Non-pigmented ciliary epithelial cell (primary cell): ENCODE measurements at places on chromosomes 2 and 18.

GRCh38 chr2:178275600-178275999 is 81.3 kb downstream of the OSBPL6 start:
- DNase-seq, result no peak

- DNase-seq, result no peak
Observed at GRCh38 chr2:109000738-109001137, 11.7 kb upstream of the EDAR start.

DNA sequence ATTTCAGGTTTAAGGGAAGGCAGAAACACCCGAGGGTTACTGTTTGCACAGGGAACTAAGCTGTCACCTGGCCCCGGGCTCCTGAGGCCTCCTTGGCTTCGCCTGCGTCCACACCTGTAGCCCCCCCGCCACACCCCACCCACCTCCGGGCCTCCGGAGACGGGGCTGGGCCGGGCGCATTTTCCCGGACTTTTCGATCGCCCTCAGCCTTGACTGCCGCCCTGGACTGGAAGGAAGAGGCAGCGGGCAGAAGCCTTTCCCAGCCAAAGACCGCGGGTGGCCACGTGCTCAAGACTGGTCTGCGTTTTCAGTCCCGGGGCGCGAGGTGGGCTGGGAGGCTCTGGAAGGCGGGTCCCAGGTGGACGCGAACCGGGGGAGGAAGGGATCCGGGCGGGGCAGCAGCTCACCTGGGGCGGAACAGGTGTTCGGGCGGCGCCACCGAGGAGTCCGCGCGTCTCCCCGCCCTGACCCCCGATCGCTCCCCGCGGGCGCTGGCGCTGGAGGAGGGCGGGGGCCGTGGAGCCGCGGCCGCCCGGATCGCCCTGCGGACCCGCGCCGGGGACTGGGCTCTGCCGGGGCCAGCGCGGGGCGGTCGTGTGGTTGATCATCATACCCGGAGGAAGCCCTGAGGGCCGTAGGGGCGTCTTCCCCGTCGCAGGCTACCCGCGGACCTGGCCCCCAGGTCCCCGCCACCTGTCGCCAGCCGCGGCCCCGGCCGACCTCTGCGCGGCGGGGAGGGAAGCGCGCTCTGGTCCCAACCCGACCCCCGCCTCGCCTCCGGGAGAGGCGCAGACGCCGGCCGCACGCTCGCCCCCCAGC is 3.2 kb downstream of the ID2 start:
- no peak for DNase-seq

DNA sequence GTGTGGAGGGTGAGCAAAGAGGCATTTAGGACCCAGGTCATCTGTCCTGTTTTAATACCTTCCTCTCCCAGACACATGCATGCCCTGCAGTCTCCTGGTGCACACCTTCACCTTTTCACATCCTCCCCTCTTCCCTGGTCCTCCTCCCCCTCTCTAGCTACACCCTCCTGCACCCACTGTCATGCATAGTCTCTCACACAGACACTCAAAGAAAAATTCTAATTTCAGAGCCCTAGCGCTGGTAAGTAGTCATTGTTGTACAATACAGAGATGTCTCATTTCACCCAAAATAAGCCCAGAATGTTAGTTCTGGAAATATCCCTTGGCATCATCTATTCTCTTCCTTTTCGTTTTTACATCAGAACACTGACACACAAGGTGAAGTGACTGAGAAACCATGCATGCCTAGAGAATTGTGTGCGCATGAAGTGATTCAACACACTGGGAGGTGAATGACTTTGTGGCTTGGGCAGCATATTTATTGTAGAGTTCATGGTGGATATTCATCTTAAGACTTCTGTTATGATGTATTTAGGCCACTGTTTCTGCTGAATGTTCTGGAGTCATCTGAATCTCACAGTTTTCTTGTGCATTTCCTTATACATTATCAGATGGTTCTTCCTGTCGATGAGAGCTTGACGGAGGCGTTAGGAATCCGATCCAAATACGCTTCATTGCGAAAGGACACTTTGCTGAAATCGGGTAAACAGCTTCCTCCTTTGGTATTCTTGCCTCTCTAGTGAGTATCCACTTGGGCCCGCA is 69.9 kb downstream of the COA5 start:
- DNase-seq, result no peak

DNA sequence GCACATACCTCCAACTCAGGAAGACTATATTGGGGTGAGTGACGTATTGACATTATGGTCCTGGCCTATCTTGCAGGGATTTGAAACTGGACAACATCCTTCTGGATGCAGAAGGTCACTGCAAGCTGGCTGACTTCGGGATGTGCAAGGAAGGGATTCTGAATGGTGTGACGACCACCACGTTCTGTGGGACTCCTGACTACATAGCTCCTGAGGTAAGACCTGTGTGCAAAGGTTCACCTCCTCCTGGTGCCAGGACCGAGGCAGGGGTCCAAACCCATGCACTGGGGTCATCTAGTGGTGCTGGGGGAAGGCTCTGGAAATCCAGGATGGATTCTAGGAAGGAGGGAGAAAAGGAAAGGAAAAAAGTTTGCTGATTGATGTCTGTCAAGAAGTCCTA is 152.2 kb upstream of the EPAS1 start:
- DNase-seq, result no peak
